ENCODE measurements at places on chromosomes 1 and 21.

GRCh38 chr1:113917400-113918082 is 11.6 kb upstream of the HIPK1 start:
- no peak for DNase-seq

- peak; percentile 60 for DNase-seq
These were observed 33.5 kb upstream of the RNF19B start for GRCh38 chr1:32998064-32998463.

- no peak for DNase-seq
These were observed 173.5 kb upstream of the LMO4 start for GRCh38 chr1:87155170-87155569.

GRCh38 chr1:100358210-100358609 is 5.9 kb downstream of the CDC14A start:
- peak; percentile 15 for DNase-seq

DNA sequence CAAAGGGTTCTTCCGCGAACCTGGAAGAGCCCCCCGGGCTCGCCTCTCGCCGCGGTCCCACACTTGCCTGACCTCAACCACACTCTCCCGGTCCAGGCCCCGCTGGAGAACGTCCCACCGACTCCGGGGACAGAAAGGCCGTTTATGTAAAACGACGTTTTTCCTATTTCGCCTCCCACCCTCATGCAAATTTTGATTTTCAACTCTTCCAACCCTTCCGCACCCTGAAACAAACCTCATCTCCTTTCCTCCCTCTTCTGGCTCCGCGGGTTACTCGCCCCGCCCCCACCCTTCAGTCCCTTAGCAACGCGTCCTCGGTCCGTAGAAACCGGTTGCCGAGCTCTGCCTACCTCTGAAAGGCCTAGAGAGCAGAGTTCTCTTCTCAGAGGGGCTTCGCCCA is at the start of gene C1orf141:
TSS of gene C1orf141 (minus strand) at position 276 of the 400 bp plus-strand sequence. CDS start 7,730 bp downstream, outside the sequence.
- DNase-seq = peak; percentile 42

DNA sequence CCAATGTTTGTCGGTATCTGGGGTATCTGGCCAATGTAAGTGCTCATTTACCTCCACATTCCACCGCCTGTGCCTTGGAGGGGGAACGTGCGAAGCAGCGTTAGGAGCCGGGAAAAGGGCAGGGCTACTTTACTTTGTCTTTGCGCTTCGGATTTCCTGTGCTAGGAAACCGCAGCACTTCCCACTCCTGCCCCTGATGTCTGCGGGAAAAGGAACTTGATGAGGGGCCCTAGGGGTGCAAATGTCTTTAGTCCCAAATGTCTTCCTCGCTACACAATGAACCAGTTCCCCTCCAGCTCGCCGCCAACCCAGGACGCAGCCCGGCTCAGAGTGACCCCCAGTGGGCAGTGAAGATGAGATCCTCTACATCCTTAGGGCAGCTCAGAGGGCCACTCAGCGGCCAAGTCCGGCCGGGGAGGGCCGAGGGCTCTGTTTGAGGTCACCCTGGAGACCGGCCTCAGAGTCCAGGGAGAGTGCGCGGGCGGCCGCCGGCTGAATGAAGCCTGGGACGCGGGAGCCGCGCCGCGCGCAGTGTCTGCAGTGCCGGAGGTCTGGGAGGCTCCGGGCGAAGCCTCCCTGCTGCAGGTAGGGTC is at the start of gene DYNLT5:
TSS of gene DYNLT5 (plus strand) at position 460 of the 593 bp plus-strand sequence. CDS start 2,200 bp downstream, outside the sequence.
- DNase-seq = peak; percentile 88

DNA sequence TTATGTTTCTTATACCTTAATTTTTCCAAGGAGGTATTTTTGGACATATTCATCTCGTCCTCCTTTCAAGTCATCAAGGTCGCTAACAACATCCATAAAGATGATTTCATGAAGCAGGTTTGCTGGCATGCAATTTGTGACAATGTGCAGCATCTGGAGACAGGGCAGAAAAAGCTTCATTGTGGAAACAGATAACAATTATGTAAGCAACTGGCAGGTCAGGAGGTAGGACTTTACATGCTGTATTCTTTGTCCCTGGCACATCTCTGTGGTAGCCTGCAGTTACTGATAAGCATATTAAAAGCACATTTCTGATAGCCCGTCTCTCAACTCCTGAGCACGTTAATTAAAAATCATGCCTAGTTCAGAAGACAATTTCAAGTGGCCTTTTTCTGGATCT is 156.8 kb downstream of the LEPR start:
- no peak for DNase-seq

GRCh38 chr1:239617731-239618130 is 231.4 kb downstream of the CHRM3 start:
- DNase-seq = no peak

DNA sequence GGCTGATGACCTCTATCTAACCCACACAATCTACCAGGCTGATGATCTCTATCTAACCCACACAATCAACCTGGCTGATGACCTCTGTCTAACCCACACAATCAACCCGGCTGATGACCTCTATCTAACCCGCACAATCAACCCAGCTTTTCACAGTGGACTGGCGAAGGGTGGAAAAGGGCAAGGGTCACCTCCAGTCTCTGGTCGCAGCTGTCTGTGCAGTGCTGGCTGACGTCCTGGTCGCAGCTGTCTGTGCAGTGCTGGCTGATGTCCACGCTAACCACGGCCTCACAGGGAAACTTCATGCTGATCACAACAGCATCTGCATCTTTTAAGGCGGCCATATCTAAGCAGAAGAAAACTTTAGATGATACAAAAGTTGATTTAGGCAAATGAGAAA is 12.2 kb upstream of the CCDC27 start:
- no peak for DNase-seq

GRCh38 chr1:157878059-157878458 is 36.5 kb upstream of the CD5L start:
- peak; percentile 52 for DNase-seq

DNA sequence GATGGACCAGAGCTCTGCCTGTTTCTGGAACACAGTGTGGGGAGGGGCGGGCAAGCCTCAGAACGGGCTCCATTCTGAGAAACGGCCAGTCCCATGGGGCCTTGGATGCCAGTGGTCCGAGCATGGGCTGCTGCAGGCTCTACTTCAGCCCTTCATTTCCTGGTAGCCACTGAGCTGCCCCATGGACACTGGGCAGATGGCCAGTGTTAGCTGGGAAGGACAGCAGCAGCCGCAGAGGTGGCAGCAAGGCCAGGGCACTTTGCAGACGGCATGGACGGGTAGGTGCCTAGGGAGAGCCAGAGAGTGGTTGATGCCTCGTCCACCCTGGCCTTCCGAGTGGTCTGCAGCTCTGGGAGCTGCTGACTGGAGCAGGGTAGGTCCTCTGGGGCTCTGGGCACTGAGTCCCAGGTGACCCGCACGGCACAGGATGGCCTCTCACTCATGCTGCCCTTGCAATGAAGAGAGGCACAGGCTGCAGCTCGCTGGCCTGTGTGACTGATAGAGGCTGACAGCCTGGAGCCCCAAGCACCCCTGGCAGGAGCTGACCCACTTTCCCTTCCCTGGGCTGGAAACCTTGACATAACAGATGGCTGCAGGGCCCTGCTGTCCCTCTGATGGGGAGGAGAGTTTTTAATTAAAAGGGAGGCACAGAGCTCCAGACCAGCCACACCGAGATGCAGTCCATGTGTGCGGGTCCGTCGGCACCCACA is 87.7 kb upstream of the COL6A1 start:
- no peak for DNase-seq

DNA sequence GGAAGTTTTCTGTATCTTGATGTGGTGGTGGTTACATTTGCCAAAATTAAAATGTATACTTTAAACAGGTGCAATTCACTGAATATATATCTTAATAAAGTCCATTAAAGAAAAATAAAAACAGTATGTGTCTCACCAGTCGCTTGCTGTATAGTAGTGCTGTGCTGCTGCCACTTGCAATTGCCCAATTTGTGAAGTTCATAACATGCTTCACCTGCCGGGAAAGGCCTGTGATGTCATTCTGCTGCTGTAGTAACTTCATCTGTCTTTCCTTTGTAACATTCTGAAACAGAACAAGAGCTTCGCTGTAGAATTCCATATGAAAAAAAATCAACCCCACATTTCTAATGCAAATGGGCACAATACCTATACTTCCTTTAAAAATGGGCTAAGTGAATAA is 83.4 kb downstream of the TRIM33 start:
- DNase-seq = no peak

DNA sequence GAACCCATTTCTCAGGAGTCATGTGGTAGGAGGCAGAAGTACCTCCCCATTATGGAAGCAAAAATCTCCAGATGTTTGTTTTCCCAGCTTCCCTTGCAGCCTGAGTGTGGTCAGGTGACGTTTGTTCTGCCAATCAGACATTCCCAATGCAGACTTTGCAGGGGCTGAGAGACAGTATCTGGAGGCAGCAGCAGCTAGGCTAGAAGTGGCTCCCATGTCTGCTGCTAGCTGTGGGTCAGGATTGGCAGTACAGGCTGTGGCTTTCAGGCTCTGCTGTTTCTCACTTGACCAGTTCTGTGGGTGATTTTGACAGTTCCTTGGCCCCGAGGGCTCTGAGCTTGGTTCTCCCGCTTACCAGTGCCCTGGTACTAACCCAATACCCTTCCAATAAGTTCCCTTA is 58.6 kb upstream of the NBPF3 start:
- DNase-seq = no peak

GRCh38 chr21:20999659-21000058 is 1.4 kb downstream of the NCAM2 start:
- peak; percentile 62 for DNase-seq

DNA sequence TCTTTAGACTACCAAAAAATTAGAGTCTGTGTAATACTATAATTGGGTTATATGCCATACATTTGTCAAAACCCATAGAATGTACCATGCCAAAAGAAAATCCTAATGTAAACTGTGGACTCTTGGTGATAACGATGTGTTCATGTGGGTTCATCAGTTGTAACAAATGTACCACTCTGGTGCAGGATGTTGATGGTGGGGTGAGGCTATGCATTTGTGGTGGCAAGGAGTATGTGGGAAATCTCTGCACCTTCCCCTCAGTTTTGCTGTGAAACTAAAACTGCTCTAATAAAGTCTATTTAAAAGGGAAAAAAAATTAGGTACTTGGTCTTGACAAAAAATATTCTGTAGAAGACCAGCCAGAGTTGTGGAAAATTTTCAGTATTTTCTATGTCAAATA is 43.4 kb downstream of the INKA2 start:
- DNase-seq = no peak

- DNase-seq = no peak
These were observed 37.9 kb downstream of the PIK3R3 start for GRCh38 chr1:46094471-46095005.

DNA sequence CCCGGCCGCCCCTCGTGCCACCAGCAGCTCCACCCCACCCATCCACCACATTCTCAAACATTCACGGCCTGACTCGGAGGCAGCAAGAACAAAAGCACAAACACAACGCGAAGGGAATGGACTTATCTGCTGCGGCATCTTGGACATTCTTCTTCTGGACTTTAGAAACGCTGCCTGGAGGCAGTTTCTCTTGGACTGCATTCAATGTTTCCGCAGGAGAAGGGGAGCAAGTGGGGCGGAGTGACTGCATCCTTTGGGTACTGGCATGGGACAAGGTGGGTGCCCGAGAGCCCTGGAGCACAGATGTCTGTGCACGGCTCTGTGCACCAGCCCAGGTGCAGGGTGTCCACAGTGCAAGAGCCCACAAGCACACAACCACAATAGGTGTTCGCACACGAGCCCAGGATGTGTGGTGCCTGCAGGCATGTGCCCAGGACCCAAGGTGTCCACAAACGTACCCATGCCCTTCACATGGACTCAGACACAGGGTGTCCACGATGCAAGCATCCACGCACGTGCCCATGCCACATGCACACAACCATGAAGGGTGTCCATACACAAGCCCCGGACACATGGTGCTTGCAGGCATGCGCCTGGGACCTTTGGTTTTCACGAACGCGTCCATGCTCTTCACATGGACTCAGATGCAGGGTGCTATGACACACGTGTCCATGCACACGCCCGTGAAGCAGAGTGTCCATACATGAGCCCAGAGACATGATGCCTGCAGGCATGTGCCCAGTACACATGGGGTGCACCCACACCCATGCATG is 53.6 kb downstream of the WNT9A start:
- no peak for DNase-seq

DNA sequence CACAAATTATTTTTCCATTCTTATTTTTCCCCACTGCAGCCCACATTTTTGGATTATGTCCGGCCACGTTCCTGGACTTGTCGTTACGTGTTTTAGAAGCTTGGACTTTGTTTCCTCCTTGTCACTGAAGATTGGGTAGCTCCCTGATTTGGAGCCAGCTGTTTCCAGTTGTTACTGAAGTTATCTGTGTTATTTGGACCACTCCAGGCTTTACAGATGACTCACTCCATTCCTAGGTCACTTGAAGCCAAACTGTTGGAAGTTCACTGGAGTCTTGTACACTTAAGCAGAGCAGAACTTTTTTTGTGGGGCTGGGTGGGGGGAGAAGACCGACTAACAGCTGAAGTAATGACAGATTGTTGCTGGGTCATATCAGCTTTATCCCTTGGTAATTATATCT is 12.2 kb upstream of the AXDND1 start:
- DNase-seq = no peak

DNA sequence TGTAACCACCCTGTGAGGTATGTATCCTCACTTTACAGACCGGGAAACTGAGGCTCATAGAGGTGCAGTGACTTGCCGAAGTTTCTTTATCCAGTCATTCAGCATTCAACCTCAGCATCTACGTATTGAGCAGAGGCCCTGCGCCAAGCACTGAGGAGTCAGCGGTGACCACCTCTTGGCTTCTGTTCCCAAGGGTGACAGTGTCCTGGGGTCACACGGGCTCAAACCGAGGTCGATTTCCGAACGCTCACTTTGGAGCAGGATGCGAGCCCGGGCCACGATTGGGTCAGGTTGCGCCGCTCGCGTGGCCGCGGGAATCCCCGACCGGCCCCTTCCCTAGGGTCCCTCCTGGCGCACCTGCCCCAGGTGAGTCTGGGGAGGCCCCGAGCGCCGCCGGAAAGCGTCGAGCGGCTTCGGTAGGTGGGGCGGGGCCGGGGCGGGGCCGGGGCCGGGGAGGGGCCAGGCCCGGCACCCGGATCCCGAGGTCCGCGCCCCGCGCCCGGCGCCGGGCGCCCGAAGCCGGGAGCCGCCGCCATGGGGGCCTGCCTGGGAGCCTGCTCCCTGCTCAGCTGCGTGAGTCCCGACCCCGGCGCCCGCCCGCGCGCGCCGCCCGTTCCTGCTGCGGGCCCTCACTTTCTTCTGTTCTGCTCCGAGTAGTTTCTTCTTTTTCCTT is at the start of gene SERINC2:
TSS of gene SERINC2 (plus strand) at position 482 of the 673 bp plus-strand sequence. CDS start at position 535, 53 bp downstream.
- DNase-seq = peak; percentile 48

DNA sequence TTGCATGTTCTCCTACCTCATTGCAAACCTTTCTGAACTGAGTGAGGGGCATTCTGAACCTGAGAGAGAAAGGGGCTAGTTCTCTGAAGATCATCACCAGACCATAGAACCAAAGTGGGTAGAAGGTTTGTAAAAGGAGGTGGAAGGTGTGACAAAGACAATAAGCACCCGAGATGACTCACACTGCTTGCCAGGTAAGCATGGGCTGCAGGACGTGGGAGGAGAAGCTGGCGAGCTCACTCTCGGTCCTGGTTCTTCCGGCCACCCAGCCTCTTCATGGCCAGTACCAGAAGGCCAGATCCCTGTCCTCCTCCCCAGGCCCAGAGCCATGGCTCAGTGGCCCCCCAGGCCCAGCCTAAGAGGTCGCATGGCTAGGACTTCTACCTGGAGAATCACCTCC is 128.3 kb downstream of the TMEM53 start:
- DNase-seq = no peak

- DNase-seq = no peak
These were observed 80.7 kb upstream of the COG2 start for GRCh38 chr1:230561570-230561969.

- peak; percentile 65 for DNase-seq
These were observed 63.9 kb downstream of the CAPN2 start for GRCh38 chr1:223776075-223776814.

- no peak for DNase-seq
These were observed 50.5 kb upstream of the DMRTB1 start for GRCh38 chr1:53408755-53409129.

All from suppressor macrophage treated with lipopolysaccharide for 1 hour (primary cell).